OCI-LY7 (cell line): ENCODE measurements at places on chromosomes 6 and 20.
A peak's percentile ranks its signal among the peaks of the same experiment; 100 is the strongest.

GRCh38 chr20:3010985-3011723 lies 32.3 kb upstream of the GNRH2 start:
- no peak for DNase-seq

GRCh38 chr6:84348801-84349200 lies 121.4 kb upstream of the CEP162 start:
- no peak for DNase-seq

GRCh38 chr6:18997375-18997826 lies 610.3 kb downstream of the RNF144B start:
- DNase-seq, result peak; percentile 57

GRCh38 chr6:6975459-6976111 lies 132.2 kb upstream of the RREB1 start:
- DNase-seq, result no peak

GRCh38 chr6:6851059-6851948 lies 256.5 kb upstream of the RREB1 start:
- peak; percentile 5 for DNase-seq

- DNase-seq, result peak; percentile 61
Measured at GRCh38 chr6:4902363-4902762, 101.5 kb downstream of the RPP40 start.

GRCh38 chr20:45044084-45044573 lies 56.8 kb downstream of the KCNS1 start:
- DNase-seq, result peak; percentile 83

DNA sequence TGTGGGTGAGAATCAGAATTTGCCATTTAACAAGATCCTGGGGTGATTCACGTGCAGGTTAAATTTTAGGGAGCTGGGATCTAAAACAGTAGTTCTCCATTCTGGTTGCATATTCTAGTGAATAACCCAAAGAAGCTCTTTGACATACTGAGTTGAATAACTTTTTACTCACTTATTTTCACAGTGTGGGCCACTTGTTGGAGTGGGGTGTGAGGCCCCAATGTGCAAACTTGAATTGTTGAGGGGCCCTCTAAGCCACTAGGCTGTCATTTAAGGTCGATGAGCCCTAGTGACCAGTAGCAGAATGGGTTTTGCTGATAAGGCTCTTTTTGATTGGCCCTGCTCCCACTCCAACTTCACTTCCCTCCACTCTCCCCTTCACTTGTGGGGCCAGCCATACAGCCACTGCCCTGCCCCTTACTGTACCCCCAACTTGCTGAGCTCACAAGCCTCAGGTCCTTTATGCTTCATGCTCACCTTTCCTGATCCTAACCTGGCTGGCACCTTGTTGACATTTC lies 33.6 kb upstream of the RIPOR2 start:
- no peak for DNase-seq

- no peak for DNase-seq
Measured at GRCh38 chr6:25944688-25945574, 14.4 kb upstream of the SLC17A2 start.

- no peak for DNase-seq
Measured at GRCh38 chr6:17258749-17259148, 22.4 kb upstream of the RBM24 start.

DNA sequence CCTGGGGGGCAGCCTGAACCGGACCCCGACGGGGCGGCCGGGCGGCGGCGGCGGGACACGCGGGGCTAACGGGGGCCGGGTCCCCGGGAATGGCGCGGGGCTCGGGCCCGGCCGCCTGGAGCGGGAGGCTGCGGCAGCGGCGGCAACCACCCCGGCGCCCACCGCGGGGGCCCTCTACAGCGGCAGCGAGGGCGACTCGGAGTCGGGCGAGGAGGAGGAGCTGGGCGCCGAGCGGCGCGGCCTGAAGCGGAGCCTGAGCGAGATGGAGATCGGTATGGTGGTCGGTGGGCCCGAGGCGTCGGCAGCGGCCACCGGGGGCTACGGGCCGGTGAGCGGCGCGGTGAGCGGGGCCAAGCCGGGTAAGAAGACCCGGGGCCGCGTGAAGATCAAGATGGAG lies 636 bp downstream of the SRF start:
- peak; percentile 51 for DNase-seq

GRCh38 chr6:107496892-107497684 lies 7.2 kb downstream of the SOBP start:
- no peak for DNase-seq

- DNase-seq, result no peak
Measured at GRCh38 chr6:84260196-84260595, 32.8 kb upstream of the CEP162 start.

GRCh38 chr6:70415660-70416059 lies 2.4 kb downstream of the FAM135A start:
- no peak for DNase-seq

GRCh38 chr20:3314391-3314790 lies 75.4 kb upstream of the SLC4A11 start:
- DNase-seq, result no peak

- DNase-seq, result no peak
Measured at GRCh38 chr6:137879885-137880745, 13.1 kb downstream of the TNFAIP3 start.

DNA sequence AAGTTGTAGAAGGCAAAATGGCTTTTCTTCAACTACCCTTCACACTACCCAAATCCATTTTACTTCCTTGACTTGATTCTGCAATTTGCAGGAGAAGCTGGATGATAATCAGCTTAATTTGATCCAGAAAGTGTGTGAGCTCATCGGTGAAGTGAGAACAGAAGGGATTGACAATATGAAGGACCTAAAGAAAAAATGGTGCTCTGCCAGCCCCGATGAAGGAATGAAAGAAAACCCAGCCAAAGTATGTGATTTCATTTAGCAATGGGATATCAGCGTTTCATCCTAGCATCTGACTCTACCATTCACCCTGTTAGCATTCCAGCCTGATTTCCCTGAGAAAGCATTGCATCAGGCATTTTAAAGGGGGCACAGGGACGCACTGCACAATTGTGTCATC lies 41.5 kb downstream of the CD164 start:
- DNase-seq, result no peak

GRCh38 chr6:133504761-133505160 lies 263.6 kb downstream of the EYA4 start:
- no peak for DNase-seq
